ENCODE measurements at places on chromosomes 3 and 15. TPM values are rescaled to one million over a fixed set of nuclear protein-coding genes. Genes with fewer than 3 reads are reported as not detected.
A peak's percentile ranks its signal among the peaks of the same experiment; 100 is the strongest.

Gene KBTBD13
- not detected for total RNA-seq

Gene PLS1
- total RNA-seq = 15.7 TPM

Gene SLC2A2
- 1.5 TPM for total RNA-seq

Gene OXTR
- 3.1 TPM for total RNA-seq

Gene LMCD1
- 26.1 TPM for total RNA-seq

Gene ARGFX
- total RNA-seq = not detected

Gene MIX23
- total RNA-seq = 55.4 TPM

Gene LMAN1L
- not detected for total RNA-seq

Gene AMOTL2
- total RNA-seq = 93.2 TPM

DNA sequence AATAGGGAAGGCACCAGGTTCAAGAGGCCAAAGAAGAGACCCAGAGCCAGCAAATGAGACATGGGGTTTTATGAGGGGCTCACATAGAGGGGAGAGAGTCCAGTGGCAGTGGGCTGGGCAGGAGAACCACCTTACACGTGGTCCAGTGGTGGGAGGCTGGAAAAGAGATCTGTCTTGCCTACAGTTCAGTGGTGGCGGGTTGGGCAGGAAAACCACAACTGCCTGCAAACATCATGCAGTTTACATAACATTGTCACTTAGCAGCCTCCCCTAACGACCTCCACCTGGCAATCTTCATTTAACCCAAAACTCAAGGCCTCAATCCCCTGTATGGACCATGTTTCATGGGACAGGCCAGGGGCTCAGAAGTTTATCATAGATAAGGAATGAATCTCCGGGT lies 29.1 kb downstream of the CRYGS start:
- DNase-seq = no peak
- no peak overlapping the region for H3K27ac ChIP-seq
- H3K36me3 ChIP-seq = no peaks in the 10 kb centered on the region
- no peak overlapping the region for H3K4me3 ChIP-seq
- H3K4me1 ChIP-seq = peaks cover 2% of the 10 kb centered on the region

DNA sequence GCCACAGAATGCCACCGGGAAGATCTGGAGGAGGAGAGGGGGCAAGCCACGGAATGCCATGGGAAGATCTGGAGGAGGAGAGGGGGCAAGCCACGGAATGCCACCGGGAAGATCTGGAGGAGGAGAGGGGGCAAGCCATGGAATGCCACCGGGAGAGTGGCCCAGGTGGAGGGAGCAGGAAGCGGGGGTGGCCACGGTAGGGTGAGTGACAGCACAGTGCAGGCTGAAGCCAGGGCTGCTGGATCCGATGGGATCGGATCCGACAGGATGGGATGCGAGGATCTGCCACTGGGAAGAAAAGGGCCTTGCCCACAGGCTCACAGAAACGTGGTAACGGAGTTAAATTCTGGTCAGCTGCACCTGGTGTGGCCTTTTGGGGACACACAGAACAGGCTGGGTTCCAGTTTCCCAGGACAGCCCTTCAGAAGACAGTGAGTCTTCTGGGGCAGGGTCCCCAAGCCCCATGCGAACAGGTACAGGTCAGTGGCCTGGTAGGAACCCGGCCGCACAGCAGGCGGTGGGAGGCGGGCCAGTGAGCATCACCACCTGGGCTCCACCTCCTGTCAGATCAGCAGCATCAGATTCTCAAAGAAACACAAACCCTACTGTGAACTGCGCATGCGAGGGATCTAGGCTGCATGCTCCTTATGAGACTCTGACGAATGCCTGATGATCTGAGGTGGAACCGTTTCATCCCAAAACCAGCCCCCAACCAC lies 58.8 kb downstream of the XXYLT1 start:
- H3K4me1 ChIP-seq = peaks cover 2% of the 10 kb centered on the region
- no peak overlapping the region for H3K4me3 ChIP-seq
- H3K27ac ChIP-seq = no peak overlapping the region
- no peak for DNase-seq

GRCh38 chr3:48034000-48034516 lies 17.8 kb upstream of the MAP4 start:
- DNase-seq = no peak
- peaks cover 13% of the 10 kb centered on the region for H3K4me1 ChIP-seq
- H3K36me3 ChIP-seq = no peaks in the 10 kb centered on the region
- H3K27ac ChIP-seq = peak overlapping the region; percentile 92

- H3K27me3 ChIP-seq = peaks cover 7% of the 10 kb centered on the region
- no peak overlapping the region for H3K27ac ChIP-seq
- no peak overlapping the region for H3K4me3 ChIP-seq
- DNase-seq = no peak
- peaks cover 5% of the 10 kb centered on the region for H3K4me1 ChIP-seq
Observed at GRCh38 chr15:84915606-84915958, 31.1 kb downstream of the SLC28A1 start.

DNA sequence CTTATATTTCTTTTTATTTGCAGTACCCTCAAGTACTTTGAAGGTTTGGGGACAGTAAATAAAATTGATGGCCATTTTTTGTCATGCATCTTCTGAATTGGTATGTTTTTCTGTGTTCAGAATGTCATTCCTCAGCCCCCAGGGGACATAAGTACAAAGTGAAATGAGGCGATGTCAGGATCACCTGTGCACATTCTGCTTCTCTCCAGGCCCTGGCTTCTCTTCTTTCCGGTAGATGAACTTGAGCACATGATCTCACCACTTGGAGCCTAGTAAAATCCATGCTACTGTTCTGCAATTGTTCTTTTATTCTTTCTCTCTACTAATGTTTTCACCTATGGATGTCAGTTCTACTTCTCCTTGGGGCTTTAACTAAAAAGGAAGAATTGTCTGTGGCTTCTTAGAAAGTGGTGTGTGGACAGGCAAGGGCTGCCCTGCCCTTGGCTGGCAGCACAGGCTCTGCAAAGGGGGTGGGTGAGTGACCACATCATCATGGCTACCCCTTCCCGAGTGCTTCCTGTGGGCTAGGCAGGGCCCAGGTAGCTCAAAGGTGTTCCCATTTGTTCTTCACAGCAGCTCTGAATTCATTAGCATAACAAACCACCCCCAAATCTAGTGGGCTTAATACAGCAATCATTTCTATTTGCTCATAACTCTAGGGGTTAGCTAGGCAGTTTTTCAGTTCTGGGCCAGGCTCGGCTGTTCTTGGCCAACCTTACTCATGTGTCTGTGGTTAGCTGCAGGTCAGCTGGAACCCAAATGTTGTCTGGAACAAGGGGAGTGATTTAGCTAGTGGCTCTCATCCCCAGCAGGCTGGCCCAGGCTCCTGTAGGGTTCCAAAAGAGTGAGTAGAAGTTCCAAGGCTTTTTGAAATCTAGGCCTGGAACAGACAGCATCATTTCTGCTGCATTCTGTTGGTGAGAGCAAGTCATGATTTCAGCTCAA lies 154.0 kb upstream of the CTDSPL start:
- H3K4me3 ChIP-seq = no peak overlapping the region
- no peaks in the 10 kb centered on the region for H3K36me3 ChIP-seq
- no peak for DNase-seq
- H3K27me3 ChIP-seq = peaks cover 12% of the 10 kb centered on the region
- H3K4me1 ChIP-seq = no peaks in the 10 kb centered on the region

- peaks cover 7% of the 10 kb centered on the region for H3K4me1 ChIP-seq
- no peaks in the 10 kb centered on the region for H3K27me3 ChIP-seq
- H3K27ac ChIP-seq = no peak overlapping the region
- H3K36me3 ChIP-seq = no peaks in the 10 kb centered on the region
- DNase-seq = no peak
- H3K4me3 ChIP-seq = no peak overlapping the region
Observed at GRCh38 chr3:35422836-35423601, 216.3 kb upstream of the ARPP21 start.

- no peaks in the 10 kb centered on the region for H3K27me3 ChIP-seq
- H3K4me3 ChIP-seq = no peak overlapping the region
- H3K4me1 ChIP-seq = peaks cover 19% of the 10 kb centered on the region
- DNase-seq = no peak
Observed at GRCh38 chr3:69784954-69785514, 45.8 kb downstream of the MITF start.

- H3K36me3 ChIP-seq = no peaks in the 10 kb centered on the region
- DNase-seq = no peak
- no peak overlapping the region for H3K27ac ChIP-seq
- no peaks in the 10 kb centered on the region for H3K4me1 ChIP-seq
- no peak overlapping the region for H3K4me3 ChIP-seq
- peaks cover 59% of the 10 kb centered on the region for H3K27me3 ChIP-seq
Observed at GRCh38 chr3:42256135-42256819, 9.7 kb downstream of the CCK start.

- no peak overlapping the region for H3K4me3 ChIP-seq
- DNase-seq = no peak
- no peaks in the 10 kb centered on the region for H3K36me3 ChIP-seq
- no peaks in the 10 kb centered on the region for H3K4me1 ChIP-seq
- H3K27ac ChIP-seq = no peak overlapping the region
Observed at GRCh38 chr3:146881966-146882760, 277.0 kb upstream of the PLSCR5 start.

- no peak overlapping the region for H3K27ac ChIP-seq
- peaks cover 3% of the 10 kb centered on the region for H3K36me3 ChIP-seq
- H3K4me3 ChIP-seq = no peak overlapping the region
- H3K4me1 ChIP-seq = peaks cover 13% of the 10 kb centered on the region
Observed at GRCh38 chr3:188437926-188438325, 284.0 kb downstream of the LPP start.

- no peak for DNase-seq
- H3K36me3 ChIP-seq = peaks cover 17% of the 10 kb centered on the region
- no peaks in the 10 kb centered on the region for H3K4me1 ChIP-seq
Observed at GRCh38 chr3:124791142-124791541, 60.9 kb downstream of the UMPS start.

- H3K27me3 ChIP-seq = no peaks in the 10 kb centered on the region
- no peak for DNase-seq
- H3K4me3 ChIP-seq = no peak overlapping the region
- no peaks in the 10 kb centered on the region for H3K4me1 ChIP-seq
- no peaks in the 10 kb centered on the region for H3K36me3 ChIP-seq
Observed at GRCh38 chr3:62241279-62241678, 132.1 kb downstream of the FEZF2 start.

- no peak for DNase-seq
- no peak overlapping the region for H3K4me3 ChIP-seq
- no peaks in the 10 kb centered on the region for H3K4me1 ChIP-seq
- H3K36me3 ChIP-seq = peaks cover 5% of the 10 kb centered on the region
Observed at GRCh38 chr15:41797201-41797944, 23.1 kb downstream of the MAPKBP1 start.

DNA sequence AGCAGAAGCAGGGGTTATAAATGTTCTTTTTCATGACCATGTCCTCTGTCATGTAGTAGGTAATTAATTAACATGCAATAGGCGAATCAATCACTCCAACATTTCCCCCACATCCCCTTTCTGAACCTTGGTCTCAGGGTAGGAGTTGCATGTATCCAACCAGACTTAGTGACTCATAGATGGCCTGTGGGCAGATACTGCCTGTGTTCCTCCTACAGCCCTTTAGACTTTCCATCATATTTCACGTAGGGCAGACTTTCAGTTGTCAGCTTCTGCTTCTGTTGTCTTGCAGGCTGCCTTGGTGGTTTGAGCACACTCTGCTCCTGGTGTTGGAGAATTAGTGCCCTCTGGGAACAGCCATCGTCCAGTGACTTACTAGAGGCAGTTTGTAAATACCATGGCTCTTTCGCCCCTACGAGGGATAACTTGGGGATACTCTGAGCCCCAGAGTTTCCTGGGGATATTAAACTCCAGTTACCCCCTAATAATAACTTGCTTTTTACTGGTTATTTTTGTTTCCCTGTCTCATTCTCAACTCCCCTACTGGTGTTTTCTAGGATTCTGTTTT lies 244.4 kb downstream of the EDEM1 start:
- DNase-seq = no peak
- peaks cover 4% of the 10 kb centered on the region for H3K27me3 ChIP-seq
- H3K4me1 ChIP-seq = peaks cover 6% of the 10 kb centered on the region

- H3K27ac ChIP-seq = peak overlapping the region; percentile 96
- no peaks in the 10 kb centered on the region for H3K27me3 ChIP-seq
- DNase-seq = no peak
- peaks cover 49% of the 10 kb centered on the region for H3K4me1 ChIP-seq
Observed at GRCh38 chr3:47890126-47890827, 87.3 kb downstream of the DHX30 start.

- H3K4me3 ChIP-seq = no peak overlapping the region
- peaks cover 7% of the 10 kb centered on the region for H3K36me3 ChIP-seq
- no peaks in the 10 kb centered on the region for H3K27me3 ChIP-seq
- peak overlapping the region; percentile 9 for H3K27ac ChIP-seq
- H3K4me1 ChIP-seq = no peaks in the 10 kb centered on the region
Observed at GRCh38 chr15:66735909-66736305, 33.9 kb downstream of the SMAD6 start.

DNA sequence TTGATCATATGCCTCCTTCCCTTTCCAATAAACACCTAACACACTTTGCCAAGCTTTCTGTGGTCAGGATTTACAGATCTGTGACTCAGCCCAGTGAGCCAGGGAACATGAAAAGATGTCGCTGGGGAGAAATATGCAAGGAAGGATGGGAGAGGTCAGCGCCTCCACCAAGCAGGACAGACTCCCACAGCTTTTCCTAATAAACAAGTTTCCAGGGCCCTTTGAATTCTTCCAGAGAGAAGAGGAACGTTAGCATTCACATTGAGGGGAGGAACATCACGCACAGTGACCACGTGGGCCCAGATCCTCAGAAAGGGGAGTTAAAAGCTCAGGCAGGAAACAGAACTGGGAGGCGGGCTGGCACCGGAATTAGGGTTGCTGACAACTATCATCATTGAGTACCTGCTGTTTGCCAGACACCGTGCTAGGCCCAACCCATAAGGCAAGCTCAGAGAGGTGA lies 33.3 kb upstream of the MRPS22 start:
- H3K4me3 ChIP-seq = no peak overlapping the region
- H3K27ac ChIP-seq = no peak overlapping the region
- no peaks in the 10 kb centered on the region for H3K4me1 ChIP-seq
- H3K36me3 ChIP-seq = no peaks in the 10 kb centered on the region
- peaks cover 35% of the 10 kb centered on the region for H3K27me3 ChIP-seq

DNA sequence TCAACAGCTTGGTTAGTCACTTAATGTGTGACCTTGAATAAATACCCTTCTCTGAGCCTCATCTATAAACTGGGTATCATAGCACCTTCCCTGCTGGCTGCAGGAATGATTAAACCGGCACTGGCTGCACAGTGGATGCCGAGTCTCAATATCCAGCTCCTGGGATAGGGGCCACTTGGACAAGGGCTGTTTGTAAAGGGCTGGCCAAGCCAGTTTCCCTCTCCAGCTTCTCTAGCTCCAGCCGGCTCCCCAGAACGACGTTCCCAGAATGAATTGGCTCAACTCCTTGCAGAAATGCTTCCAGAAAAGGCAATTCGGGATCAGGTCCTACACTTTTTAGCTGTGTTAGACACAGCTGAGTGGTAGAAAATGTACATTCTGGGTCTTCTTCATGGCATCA lies 58.8 kb downstream of the LSM3 start:
- H3K27ac ChIP-seq = no peak overlapping the region
- no peak for DNase-seq
- H3K27me3 ChIP-seq = peaks cover 20% of the 10 kb centered on the region
- H3K4me1 ChIP-seq = no peaks in the 10 kb centered on the region
- no peak overlapping the region for H3K4me3 ChIP-seq

GRCh38 chr3:17340693-17341092 lies 401.7 kb downstream of the TBC1D5 start:
- H3K4me1 ChIP-seq = peaks cover 14% of the 10 kb centered on the region
- H3K4me3 ChIP-seq = no peak overlapping the region
- H3K27me3 ChIP-seq = no peaks in the 10 kb centered on the region
- H3K36me3 ChIP-seq = peaks cover 5% of the 10 kb centered on the region
- no peak overlapping the region for H3K27ac ChIP-seq
